ENCODE measurements at places on chromosomes 7 and 10.

- no peak for DNase-seq
Measured at GRCh38 chr10:36676756-36677430, 448.5 kb upstream of the ANKRD30A start.

- no peak for DNase-seq
Measured at GRCh38 chr7:43648473-43649406, 65.8 kb downstream of the STK17A start.

DNA sequence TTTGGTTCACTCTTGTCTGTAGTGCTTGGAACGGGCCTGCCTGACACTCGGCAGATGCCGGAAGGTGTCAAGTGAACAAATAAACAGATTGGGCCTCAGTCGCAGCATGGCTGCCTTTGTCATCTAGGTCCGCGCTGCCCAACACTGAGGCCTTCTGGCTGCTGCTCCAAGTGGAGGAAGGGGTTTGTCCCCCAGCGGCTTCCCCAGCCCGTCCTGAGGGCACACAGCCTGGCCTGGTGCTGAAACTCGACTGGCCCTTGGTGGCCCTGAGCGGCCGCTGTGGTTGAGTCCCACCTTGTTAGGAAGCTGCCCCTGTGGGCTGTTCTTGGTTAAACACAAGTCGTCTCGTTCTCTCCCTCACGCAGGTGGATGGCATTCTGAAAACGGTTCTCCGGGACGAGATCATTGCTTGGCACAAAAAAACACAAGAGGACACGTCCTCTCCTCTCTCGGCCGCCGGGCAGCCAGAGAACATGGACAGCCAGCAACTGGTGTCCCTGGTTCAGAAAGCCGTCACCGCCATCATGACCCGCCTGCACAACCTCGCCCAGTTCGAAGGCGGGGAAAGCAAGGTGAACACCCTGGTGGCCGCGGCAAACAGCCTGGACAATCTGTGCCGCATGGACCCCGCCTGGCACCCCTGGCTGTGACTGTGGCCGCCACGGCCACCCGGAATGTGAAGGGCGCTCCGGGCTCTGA, 132.1 kb downstream of the SMURF1 start:
- DNase-seq = no peak

- no peak for DNase-seq
Measured at GRCh38 chr10:282294-283139, 147.3 kb downstream of the ZMYND11 start.

DNA sequence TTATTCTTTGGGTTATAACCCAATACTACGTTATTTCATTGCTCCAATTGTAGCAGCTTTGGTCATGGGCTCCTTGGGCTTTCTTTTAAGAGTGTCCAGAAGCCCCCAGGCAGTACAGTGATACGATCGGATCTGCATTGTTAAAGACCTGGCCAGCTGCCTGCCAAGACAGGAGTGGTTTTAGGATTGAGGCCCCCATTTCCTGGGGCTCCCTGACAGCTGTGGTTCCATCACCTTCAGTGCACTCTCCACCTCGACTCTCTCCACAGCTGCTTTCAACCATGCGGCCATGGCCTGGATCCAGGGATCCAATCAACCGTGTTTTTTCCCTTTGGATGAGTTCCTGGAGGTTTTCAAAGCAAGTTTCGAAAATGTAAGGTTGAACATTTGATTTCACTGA, 123.4 kb upstream of the BTBD16 start:
- DNase-seq = no peak

DNA sequence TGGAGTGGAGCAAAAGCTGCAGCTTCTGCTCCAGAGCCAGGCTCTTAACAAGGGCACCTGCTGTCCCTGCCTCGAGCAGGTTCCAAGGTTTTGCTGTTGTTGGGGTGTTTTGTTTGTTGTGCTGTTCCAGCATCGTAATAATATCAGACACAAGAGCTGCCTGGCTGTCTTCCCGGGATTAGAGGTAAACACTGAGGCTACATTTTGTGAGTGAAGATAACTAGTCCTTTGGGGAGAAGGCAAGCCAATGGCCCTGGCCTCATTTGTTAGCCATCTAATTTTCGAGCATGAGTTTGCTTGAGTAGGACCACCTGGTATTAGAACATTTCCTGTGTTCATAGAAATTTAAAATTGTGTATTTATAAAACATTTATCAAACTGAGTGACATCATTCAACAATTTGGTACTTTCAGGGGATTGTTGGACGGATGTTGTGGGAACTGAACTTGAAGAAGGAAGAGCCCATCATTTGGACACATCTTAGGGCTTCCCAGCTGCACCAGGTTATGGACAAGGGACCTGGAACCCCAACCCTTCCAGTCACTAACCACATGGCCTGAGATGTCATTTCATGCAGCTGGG, 555.0 kb downstream of the TNS3 start:
- no peak for DNase-seq

- no peak for DNase-seq
Measured at GRCh38 chr10:123878666-123879303, 12.8 kb downstream of the CPXM2 start.

DNA sequence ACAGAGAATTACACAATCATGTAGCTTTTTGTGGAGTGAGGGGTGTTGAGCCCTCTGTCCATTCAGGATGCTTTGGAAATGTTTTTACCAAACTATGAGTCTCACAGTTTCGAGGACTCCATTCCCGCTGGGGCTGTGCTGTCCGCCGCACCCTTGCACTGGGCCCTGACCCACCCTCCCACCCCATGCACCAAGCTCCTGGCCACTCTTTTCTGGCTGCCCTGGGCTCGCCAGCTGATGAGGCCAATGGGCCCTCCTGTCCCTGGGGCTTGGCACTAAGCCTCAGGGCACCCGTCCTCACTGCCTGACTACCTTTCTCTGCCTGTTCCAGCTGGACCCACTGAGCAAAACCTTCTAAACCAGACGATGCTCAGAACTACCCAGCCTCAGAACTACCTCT, 332.1 kb downstream of the PTPRN2 start:
- DNase-seq = no peak

DNA sequence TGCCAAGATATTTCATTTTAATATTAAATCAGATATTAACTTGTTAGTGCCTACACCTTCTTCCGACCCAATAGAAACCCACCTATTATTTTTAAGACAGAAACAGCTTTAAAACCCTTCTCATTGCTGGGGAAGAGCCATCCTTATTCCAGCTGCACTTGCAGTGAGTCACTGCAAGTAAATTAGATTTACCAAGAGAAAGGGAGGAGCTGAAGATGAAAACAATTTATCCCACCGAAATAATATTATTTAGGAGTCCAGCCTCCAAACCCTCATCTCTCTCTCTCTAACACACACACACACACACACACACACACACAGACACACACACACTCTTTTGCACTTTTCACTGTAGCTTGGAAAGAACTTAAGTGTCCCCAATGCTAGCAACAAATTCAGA, 26.9 kb downstream of the TWIST1 start:
- DNase-seq = no peak

DNA sequence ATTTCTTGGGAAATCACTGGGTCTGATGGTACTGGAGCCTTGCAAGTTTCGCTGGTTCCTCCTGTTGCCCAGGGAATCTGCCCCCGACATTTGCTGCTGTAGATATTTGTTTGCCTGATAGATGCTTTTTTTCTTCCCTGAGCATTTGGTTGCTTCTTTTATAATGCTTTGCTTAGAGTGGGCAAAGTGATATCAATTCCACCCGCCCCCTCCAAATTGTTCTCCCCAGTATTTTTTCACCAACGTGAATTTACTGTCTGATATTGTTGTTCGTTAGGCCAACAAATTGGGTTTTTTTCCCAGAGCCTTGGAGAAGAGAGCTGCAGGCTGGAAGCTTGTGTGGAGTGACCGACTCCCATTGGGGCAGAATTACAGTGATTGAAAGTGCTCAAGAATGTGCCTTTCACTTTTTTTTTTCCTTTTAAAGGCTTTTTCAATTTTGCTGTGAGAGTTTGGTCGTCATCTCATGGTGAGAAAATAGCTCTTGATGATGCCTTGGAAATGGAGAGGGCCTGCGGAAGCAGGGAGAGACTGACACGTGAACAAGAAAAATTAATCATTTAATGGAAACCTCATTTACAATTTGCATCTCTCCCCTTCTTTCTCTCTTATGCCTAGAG, 2.5 kb downstream of the GRK5 start:
- DNase-seq = no peak

DNA sequence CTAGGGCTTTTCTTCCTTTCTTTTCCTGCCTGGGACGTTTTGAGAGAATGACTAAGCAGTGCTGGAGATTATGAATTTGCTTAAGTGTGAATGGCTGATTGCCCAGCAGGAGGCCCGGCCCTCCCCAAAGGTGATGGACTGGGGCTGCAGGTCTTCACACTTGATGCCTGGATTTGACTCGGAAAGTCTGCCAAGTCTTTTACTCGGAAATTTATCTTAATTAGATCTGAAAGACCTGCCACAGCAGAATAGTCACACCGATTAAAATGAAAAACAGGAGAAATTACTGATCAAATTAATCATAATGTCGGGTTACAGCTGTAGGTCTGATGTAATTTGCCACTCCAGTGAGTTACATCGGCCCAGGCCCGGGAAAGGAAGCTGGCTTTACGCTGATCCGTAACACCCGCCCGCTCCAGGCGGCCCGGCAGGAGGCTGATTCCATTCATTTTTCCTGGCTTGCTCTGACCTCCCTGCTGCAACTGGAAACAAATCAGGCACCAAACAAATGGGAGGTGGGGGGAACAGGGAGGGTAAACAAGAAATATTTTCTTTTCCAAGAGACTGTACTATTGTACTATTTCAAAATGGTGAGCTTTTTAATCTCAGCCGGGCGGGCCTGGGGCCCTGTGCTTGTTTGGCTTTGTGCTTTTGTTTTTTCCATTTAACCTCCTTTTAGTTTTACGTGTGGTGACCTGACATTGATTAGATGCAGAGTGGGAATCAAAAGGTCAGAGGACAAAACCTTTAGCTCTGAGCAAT, 212.4 kb upstream of the YAE1 start:
- DNase-seq = peak; percentile 62

All from HEK293T (cell line).